Esophagus squamous epithelium (tissue), 5 donors: ENCODE measurements at places on chromosomes 12 and 14.

DNA sequence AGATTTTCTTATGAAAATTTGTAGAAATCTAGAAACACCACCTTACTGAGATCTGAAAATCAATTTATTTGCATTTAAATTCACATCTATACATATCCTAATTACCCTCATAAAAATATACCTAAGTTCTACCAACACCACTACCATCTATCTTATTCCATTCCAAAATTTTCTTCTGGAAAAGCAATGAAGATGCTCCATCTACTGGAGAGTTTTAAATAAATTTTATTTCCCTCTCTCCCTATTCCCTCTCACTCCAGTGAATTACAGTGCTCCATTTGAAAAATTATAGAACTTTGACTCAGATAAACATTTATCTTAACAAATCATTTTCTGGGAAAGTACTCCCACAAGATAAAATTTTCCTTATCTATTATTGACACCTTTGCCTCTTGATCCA, 2.3 kb upstream of the C14orf39 start:
- no peak for DNase-seq

DNA sequence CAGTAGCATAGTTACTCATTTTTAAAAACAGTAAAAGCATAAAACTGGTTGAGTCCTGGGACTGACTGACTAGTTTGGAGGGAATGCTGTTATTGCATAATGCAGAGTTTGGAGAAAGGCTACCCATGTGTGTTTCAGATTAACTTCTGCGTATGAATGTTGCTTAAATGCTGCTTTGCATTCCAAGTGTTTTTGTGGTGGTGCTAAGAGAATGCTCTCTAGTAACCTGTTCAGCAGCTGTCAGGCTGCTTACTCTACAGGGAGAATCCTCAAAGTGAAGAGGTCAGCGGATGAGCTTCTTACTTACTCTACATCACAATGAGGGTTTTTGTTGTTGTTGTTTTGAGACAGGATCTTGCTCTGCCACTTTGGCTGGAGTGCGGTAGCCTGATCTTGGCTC, 4.3 kb downstream of the DLST start:
- DNase-seq: no peak

- DNase-seq: no peak
Observed at GRCh38 chr12:129520739-129521138, 383.1 kb downstream of the TMEM132D start.

DNA sequence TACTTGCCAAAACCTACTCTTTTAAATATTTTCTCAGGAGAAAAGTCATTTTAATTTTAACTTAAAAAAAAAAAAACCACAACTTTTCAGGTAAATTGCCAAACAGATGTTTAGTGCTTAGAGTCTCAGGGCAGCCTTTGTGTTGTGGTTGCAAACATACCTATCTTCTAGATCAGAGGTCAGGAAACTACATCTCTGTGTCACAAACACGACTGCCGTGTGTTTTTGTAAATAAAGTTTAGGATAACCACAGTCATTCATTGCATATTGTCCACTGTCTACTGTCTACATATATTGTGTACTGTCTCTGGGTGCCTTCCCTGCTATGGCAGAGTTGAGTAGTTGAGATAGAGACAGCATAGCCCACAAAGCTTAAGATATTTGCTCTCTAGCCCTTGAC, 48.9 kb downstream of the DYRK2 start:
- DNase-seq: no peak

GRCh38 chr14:94752591-94753436, 17.1 kb downstream of the GSC start:
- DNase-seq: no peak

DNA sequence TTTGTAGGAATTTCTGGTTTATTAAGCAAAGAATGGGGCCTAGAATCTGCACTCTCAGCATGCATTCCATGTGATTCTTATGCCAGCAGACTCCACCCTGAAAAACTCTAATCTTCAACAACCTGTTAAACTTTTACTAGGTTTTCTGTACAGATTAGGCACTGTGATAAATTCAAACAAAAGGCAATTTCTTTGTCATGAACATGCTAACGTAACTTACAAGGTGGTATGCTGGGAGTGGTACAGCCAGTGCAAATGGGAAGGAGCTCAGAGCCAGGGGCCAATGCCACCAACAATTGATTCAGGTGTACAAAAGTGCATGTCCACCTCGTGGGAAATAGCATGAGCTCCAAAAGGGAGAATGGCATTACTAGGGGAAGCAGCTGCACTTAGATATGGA, 83.0 kb downstream of the PPFIBP1 start:
- DNase-seq: no peak

DNA sequence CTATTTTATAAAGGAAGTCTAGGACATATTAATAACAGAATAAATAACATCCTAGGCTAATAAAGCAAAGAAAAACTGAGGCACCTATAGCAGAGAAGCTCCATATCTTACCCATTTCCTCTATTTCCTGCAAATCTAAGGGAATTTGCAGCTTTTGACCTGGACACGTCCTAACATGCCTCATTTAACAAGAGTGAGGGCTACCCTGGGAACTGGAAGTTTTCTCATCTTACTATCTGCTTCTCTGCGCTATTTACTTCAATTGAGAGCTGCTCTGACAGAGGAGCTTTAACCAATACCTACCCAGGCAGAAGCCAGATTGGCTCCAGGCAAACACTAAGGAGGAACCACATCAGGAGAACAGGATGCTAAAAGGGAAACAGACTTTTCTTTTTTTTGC, 5.7 kb downstream of the YBX3 start:
- DNase-seq: no peak

- no peak for DNase-seq
Observed at GRCh38 chr14:24701062-24701461, 67.1 kb upstream of the GZMB start.

- no peak for DNase-seq
Observed at GRCh38 chr12:107339932-107340331, 246.6 kb upstream of the CRY1 start.

GRCh38 chr12:12476857-12477531, 85.7 kb downstream of the DUSP16 start:
- no peak for DNase-seq

GRCh38 chr12:124525927-124526692, 41.3 kb downstream of the NCOR2 start:
- DNase-seq: no peak

GRCh38 chr12:43044241-43044640, 454.7 kb upstream of the PRICKLE1 start:
- no peak for DNase-seq

DNA sequence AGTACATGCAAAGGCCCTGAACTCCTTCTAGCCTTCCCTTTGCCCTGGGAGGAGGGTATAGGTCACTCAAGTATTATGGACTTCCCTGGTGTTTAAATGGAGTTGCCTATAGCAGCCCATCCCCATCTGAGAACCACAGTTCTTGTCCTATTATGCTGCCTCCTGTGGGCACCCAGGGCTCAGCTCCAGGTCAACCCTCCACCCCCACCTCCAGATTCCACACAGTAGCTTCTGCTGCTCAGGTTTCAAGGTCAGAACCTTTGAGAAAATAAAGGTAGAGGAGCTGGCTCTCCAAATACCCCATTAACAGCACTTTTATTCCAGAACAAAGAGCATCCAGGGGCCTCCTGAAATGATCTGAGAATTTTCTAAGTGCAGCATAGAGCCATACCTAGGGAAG, 57.4 kb downstream of the ACTN1 start:
- no peak for DNase-seq
